ENCODE measurements at places on chromosomes 3 and 15.

DNA sequence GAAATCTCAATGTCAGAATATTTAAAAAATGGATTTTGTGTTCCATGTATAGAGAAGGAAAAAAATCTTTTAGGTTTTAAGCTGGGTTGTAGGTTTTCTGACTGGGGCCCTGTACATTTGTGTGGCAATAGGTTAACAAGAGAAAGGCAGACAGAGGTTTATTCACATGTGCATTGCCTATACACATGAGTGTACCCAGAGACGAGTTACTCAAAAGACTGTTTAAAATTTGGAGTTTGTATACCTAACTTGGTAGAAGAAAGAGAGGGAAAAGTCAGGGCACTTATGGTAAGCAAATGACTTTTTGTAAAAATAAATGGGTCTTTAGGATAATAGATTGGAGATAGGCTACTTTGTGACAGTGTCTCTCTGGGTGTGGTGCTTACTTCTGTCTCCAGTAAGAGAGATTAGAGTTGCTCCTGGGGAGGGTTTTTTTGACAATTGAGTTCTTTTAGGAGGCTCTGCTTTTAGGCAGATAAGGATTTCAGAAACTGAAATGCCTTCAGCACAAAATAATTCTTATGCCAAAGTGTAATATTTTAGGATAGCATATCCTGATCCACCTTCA is 225.2 kb downstream of the TCF12 start:
- no peak for DNase-seq

GRCh38 chr3:32404714-32405113 is 13.1 kb downstream of the CMTM7 start:
- DNase-seq, result no peak

GRCh38 chr15:48086133-48086532 is 34.7 kb upstream of the SLC24A5 start:
- no peak for DNase-seq

DNA sequence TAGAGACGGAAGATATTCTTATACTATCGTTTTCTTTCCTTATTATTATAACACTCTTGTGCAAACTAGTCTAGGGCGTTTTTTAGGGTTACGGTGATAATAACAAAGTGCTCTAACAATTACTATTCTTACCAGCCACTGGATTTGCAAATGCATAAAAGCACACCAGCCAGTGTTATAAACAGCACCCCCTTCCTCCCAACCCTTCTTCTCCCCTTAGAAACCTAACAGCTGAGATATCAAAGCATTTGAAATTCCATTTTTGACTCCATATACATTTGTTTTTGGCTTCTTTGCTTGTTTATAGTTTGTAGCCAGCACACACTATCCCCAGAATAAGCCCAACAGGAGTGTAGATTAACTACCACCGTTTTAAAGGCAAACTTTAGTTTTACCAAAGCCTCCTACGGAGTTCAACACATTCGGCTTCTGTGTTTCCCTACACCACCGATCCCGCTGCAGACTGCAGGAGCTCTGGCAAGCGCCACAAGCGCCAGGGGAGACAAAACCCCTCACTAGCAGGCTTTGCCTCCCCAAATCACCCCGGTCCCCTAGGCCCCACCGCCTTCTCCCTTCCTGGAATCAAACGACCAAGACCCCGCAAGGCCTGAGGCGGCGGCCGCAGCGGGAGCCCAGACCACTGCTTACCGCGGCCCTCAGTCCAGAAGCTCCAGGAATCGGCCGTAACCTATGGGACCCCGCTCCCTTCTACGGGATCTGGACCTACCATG is 461 bp downstream of the COPB2 start:
- no peak for DNase-seq

DNA sequence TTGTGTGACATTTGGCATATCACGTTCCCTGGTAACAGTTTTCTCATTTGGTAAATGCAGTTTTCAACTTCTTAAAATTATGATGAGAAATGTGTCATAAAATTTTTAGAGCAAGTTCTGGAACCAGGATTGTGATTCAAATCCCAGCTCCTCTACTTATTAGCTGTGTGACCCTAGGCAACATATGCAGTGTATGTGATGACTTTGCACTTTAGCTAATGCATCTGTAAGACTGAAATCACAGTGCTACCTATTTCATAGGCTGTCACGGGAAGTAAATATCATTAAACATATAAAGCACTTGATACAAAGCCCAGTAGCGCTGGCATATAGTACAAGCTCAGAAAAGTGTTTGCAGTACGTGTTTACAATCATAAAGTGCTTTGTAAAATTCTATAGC is 419.4 kb downstream of the GRM7 start:
- no peak for DNase-seq

- no peak for DNase-seq
Measured at GRCh38 chr15:85785887-85786780, 8.6 kb downstream of the KLHL25 start.

GRCh38 chr3:158443632-158444031 is 127.4 kb upstream of the MLF1 start:
- no peak for DNase-seq

GRCh38 chr3:165783383-165783782 is 53.8 kb downstream of the BCHE start:
- no peak for DNase-seq

GRCh38 chr3:119700269-119700919 is 2.4 kb upstream of the CFAP91 start:
- no peak for DNase-seq

DNA sequence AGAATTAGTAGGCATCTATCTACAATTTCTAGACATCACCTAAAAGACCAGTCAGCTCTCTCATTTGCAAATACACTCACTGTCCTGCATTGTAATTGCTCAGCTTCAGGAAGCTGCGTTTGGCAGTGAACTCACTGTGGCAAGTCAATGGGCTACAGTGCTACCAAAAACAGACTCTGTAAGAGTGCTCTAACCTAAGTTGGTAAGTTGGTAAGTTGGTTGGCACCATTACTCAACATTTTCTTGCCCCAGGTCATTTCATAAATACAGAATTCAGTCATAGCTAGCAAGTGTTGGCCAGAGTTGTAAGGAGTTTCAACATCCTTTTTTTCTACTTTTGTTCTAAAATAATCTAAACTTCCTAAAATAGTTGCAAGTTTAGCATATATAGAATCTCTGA is 466.3 kb downstream of the NAALADL2 start:
- no peak for DNase-seq

GRCh38 chr3:15121936-15122335 is 23.0 kb upstream of the RBSN start:
- DNase-seq, result no peak

DNA sequence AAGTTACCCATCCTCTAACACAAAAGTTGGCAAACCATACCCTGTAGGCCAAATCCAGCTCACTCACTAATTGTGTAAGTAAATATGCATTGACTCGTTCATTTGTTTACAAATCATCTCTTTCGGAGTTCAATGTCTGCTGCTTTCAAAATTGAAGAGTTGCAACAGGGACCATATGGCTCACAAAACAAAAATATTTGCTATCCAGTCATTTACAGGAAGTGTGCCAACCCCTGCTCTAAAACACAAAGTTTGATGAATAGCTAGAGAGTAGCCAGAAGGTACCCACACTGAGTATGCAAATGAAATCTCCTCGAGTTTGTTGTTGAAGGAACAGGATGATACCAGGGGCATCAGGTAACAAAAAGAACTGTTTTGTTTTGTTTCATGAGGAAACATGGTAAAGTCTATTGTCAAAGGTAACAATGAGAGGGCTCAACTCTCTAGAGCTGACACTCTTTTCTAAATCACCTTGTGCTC is 236.2 kb upstream of the THBS1 start:
- no peak for DNase-seq

DNA sequence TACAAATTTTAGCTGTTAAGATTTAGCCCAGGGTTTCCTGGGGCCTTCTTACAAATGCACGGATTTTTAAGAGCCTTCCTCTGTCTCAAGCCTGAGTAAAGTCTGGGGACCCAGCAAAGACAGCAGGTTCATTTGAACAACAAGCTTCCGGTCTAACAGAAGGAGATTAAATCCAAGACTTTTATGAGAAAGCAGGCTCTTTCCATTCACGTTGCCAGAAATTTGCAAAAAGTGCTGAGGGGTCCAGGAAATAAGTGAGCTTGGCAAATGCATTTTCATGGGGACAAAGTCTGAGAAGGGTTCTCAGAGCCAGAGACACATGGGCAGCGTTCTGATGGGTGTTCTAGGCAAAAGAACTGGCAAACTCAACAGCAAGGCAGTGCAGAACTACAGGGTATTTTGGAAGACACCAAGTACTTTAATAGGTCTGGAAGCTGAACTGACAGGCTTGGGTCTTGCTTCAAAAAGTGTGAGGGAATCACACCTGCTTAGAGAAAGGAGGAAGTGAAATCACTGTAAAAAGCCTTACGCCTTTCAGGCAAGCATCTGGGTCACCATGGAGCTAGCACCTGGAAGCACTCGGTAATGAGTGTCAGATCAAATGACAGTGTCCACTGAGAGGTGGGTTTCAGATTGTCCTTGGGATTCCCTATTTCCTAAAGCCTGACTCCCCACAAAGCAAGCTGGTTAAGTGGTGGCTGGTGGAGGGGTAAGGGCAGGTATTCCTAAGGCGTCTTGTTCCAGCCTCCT is 115.8 kb upstream of the ARHGEF3 start:
- DNase-seq, result no peak

DNA sequence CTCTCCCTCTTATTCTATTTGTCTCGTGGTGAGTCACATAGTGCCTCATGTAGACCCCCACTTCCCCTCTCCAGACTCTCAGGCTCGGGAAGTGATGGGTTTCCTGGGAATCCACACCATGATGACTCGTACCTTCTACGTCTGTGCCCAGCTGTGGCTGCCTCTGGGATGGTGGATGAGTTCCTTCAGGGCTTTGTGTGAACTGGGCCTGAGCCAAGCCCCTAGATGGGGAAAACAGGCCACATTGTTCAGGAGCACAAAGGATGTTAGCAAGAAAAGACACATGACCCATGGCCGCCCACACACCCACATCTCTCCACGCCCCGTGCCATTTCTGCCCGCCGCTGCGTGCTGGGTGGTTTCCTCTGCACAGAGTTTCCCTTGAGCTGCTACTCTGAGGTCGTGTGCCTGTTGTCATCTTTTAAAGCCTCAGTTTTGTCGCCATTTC is 10.5 kb downstream of the ISG20 start:
- DNase-seq, result no peak

GRCh38 chr3:23546181-23546580 is 259.6 kb upstream of the UBE2E1 start:
- DNase-seq, result no peak

- DNase-seq, result no peak
Measured at GRCh38 chr15:49273734-49274318, 103.8 kb downstream of the GALK2 start.

DNA sequence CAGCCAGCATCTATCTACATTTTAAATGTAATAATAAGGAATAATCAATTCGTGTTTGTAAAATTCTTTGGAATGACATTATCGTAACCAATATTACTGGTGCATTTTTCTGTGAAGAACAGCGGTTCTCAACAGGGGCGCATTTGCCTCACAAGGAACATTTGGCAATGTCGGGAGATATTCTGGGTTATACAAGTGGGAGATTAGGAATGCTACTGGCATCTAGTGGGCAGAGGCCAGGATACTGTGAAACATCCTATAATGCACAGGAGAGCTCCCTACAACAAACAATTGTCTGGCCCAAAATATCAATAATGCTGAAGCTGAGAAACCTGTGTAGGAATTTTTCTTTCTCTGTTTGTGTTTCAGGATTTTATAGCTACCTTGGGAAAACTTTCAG is 25.0 kb downstream of the ACP3 start:
- no peak for DNase-seq

GRCh38 chr3:111979434-111980038 is 710 bp downstream of the ABHD10 start:
- no peak for DNase-seq

DNA sequence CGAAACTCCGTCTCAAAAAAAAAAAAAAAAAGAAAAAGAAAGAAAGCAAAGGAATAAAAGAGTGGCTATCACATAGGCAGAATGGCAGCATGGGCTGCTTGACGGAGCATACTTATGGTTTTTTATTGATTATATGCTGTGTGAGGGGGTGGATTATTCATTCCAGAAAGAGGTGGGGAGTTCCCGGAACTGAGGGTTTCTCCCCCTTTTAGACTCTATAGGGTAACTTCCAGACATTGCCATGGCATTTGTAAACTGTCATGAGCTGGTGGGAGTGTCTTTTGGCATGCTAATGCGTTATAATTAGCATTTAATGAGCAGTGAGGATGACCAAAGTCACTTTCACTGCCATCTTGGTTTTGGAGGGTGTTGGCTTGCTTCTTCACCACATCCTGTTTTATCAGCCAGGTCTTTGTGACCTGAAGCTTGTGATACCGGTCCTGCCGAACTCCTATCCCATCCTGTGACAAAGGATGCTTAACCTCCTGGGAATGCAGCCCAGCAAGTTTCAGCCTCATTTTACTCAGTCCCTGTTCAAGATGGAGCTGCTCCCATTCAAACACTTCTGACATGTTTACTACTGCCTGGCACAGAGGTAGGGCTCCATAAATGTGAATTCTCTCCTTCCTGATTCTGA is 15.8 kb upstream of the ABHD17C start:
- DNase-seq, result no peak

DNA sequence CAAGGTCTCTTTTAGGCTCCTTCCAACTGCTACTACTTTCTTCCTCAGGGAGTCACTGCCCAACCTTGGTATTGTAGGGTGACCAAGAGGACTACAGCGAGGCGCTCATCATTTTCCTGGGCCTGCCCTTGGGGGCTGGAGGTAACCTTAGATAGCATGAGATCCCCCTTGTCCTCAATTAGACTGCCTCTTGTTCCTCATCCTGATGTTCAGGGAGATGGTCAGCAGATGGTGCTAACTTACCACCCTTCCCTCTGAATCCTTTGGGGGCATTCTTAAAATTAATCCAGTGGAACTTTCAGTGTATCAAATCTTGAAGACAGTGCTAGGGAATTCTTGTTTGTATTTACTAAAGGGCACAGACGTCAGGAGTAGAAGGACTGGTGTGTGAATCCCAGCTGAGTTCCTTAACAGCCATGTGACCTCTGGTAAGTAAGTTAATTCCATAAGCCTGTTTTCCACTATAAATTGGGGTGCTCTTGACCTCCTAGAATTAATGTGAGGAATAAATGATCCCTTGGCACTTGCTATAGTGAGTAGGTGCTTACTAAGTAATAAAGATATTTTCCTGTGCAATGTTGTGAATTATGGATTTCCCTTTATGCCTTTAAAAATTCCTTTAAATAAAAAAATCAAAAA is 4.1 kb upstream of the CLPX start:
- DNase-seq, result peak; percentile 40

DNA sequence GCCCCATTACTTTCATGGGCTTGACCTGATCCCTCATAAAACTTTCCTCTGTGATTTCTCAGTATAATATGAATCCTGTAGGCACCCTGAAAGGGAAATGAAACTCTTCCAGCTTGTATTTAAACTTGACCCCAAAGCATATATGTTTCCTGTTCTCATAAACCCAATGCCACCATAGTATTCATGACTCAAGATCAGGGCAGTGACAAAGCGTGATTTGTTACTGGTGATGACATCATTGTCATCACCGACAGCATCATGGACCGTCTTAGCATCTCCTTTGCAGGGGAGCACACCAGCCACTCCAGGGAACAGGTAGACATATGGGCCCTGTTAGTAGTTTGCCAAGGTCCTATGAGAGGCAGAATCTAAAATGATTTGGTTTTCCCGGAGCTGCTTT is 741.2 kb downstream of the NR2F2 start:
- no peak for DNase-seq
